Stimulated activated CD4-positive, alpha-beta T cell treated with anti-CD3 and anti-CD28 coated beads, Interleukin-1b, Interleukin-23, amount 100 ng/mL, for 1 hour (primary cell): ENCODE measurements at places on chromosomes 1 and 21.

DNA sequence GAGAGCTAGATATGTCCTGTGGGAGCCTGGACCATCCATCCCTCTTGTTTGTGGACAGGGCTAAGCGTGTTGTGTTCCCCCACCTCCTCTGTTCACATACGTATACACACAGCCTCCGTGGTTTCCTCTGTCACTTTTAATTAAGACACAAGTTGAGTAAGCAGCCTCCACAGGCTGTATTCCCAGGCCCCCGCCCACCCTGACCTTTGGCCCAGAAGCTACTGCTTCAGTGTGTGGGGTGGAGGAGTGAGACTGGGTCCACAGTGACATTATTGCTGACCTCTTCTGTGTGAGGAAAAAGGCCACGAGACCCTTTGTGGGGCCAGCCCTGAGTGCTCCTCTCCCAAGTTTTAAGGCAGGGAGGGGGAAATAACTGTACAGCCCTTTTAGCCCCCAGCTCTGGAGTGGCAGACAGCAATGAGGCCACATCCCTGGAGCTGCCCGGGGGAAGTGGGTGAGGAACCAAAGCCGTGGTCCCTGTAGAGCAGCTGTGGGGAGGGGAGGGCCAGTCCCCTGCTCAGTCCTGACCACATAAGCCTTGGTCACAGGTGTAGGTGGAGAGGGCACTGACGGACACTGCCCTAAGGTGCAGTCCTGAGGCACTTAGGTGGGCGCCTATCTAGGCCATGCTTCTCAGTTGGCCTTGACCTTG, 4.4 kb downstream of the ELOVL1 start:
- DNase-seq = no peak

DNA sequence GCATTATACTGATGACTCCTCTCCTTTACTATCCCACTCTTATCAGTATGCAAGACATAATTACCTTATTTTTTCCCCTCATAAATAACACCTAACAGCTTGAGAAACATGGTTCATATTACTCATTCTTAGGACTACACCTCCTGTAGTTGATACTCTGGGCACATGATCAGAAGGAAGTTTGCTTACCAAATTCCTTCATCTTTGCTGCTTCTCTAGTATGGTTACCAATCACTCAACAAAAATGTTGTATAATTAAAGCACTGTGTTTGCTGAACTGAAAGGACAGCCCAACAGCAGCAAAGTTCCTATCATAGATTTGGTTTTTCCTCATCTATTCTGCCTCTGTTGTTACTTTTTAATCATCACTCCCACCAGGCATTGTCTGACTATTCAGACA, 586.3 kb downstream of the LRRIQ3 start:
- no peak for DNase-seq

DNA sequence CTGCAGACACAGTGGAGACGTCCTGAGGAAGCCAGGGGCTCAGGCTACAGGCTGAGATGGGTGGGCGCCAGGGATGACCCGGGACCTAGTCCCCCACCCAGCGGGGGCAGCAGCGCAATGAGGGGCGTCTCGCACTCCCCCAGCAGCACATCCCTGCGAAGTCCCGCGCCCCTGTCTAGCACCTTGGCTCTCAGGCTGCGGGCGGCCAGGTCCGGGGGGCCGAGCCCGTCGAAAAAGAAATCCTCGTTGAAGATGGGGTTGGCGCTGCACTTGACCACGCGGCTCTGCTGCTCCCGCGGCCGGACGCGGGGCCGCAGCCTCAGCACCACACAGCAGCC, 1.8 kb downstream of the C2CD4D start:
- DNase-seq = no peak

GRCh38 chr1:58866578-58866977, 82.7 kb upstream of the JUN start:
- DNase-seq = no peak

GRCh38 chr1:197976368-197976767, 59.2 kb downstream of the LHX9 start:
- no peak for DNase-seq
